CD4-positive, alpha-beta T cell treated with Interleukin-15 for 4 hours (primary cell): ENCODE measurements at places on chromosomes 4 and X.

- no peak for DNase-seq
Measured at GRCh38 chrX:12685541-12685940, 105.7 kb upstream of the PRPS2 start.

DNA sequence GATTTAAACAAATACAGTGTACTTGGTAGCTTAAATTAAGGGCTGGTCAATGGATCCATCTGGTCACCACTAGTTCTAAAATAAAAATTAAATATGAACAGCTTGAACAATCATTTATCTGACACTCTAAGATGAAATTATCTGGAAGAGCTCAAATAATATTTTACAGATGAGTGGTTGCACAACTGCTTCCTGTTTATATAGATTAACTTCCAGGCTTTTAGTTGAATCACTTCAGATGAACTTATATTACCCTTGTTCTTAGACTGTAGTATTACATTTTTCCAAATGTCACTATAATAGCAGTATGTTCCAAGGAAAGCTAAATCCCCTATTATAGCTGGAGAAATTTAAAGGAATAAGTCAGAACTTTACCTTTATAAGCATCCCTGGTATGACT, 92.4 kb upstream of the SMIM10 start:
- DNase-seq, result no peak

GRCh38 chr4:142293536-142293935, 552.6 kb downstream of the INPP4B start:
- DNase-seq, result no peak

DNA sequence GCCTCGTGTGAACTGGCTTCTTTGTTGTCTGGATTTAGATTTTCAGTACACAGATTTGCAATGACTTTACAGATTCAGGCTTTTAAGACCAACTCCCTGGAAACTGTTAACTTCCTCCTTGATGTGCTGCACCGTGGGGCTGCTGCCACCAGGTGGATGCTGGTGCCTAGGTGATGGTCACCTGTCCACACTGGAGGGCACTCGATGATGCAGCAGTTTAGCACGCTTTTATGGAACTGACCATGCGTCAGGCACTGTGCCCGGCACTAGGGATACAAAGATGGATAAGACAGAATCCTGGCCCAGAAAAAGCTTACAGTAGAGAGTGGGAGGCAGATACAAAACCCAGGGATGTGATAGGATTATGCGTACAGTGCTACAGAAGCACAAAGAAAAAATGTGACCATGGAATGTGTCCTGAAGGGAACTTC, 180.7 kb downstream of the CEP135 start:
- no peak for DNase-seq

- DNase-seq, result no peak
Measured at GRCh38 chrX:155027509-155028066, 944 bp downstream of the FUNDC2 start.

DNA sequence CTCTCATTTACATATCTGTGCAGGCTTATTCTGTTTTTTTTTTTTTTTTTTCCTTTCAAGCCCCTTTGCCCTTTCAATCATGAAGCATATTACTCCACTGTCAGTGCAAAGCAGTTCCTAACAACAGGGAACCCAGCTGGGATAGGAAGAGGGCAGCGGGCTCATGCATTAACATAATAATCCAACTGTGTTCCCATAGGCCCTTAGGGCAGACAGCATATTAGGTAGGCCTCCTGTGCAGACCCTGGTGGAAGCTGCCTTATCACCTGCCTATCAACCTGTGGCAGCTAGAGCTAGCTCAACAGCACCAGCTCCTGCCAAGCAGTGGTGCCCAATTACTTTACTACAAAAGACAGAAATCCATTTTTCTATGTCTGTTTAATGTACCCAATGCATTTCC, 49.3 kb downstream of the SLC10A7 start:
- no peak for DNase-seq

- no peak for DNase-seq
Measured at GRCh38 chrX:132119821-132120515, 7.9 kb downstream of the FRMD7 start.

DNA sequence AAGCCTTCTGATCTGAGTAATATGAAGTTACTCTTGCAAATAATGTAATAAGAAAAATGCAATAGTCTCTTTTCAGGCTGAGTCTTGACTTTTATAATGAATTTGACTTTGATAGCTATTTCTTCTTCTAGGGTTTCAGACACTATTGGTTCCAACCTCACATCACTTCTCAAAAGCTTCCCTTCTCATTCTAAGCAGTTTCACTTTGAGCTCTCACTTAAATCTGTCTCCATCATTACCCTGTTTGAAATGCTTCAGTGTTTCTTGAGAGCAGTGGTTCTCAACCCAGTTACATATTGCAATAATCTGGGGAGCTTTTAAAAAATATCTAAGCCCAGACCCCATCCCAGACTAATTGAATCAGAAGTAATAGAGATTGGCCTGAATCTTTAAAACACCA, 40.5 kb upstream of the BMP2K start:
- no peak for DNase-seq

GRCh38 chr4:173009129-173009823, 159.3 kb upstream of the GALNT7 start:
- DNase-seq, result no peak

DNA sequence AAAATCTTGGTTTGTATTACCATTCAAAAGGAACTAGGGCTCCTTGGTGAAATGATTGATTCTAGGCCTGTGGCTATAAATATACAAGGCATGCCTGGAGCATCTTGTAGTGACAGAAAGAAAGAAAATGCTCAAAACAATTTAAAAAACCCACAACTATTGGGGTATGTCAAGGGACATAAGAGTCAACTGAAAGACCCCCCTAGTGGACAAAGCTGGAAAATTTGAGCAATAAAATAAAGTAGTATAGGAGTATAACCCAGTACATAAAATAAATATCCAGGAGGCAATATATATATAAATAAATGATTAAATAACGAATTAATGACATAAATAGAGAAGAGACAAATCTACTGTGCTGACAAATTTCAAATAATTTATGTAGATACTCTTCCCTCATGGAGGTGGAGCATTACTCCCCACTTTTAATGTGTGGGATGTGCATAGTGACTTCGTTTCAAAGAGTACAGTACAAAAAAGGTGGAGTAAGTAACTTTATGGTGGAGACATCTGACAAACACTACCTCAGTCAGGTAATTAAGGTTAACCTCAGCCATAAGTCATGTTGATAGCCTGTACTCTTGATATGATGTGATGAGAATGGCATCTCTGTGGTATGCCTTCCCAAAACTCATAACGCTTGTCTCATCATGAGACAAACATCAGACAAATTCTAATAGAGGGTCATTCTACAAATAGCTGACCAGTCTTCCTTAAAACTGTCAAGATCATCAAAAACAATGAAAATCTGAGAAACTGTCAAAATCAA, 185.0 kb upstream of the GLRA2 start:
- no peak for DNase-seq

DNA sequence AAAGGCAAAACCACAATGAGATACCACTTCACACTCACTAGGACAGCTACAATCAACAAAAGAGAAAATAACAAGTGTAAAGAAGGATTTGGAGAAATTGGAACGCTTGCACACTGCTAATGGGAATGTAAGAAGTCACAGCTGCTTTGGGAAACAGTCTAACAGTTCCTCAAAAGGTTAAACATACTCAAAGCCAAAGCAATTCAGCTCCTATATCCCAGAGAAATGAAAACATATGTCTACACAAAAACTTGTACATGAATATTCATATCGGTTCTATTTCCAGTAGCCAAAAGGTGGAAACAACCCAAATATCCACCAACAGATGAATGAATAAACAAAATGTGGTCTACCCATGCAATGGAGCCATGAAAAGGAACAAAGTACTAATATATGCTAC, 64.0 kb downstream of the TEC start:
- no peak for DNase-seq

GRCh38 chr4:1749370-1749769, 28.0 kb downstream of the TACC3 start:
- no peak for DNase-seq

DNA sequence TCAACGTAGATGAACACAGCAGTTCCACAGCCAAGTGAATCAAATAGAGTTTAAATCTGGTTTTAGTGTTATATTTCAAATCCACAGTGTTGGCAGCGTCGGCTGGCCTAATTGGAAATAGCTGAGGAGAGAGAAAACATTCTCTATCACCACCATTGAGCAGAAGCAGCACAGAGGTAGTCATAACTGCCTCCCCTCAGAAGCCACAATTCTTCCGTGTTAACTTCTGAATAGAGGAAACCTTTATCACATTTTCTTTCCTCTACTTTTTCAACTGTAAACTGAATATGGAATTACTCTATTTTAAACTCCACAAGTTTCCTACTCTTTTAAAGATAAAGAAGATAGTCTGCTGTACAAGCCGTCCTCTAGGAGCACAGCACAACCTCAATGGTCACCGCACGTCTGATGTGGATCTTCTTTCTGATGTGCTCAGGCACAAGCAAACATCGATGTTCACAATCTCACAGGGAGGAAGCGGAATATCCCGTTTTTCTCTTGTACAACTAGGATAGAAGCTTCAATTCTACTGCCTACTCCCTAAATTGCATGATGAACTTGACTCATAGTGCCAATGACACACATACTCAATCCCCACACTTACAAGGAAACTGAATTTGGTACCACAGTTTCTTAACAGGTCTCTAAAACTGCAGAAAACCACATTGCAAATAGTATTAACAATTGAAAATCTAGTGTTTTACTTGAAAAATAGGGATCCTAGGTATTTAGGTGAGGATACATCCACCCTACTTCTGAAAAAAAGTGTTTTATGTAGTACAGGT, 217.8 kb upstream of the ETNPPL start:
- DNase-seq, result no peak

GRCh38 chr4:186622788-186623464, 67.6 kb upstream of the MTNR1A start:
- DNase-seq, result no peak

- DNase-seq, result no peak
Measured at GRCh38 chr4:4820739-4821138, 38.7 kb upstream of the MSX1 start.

DNA sequence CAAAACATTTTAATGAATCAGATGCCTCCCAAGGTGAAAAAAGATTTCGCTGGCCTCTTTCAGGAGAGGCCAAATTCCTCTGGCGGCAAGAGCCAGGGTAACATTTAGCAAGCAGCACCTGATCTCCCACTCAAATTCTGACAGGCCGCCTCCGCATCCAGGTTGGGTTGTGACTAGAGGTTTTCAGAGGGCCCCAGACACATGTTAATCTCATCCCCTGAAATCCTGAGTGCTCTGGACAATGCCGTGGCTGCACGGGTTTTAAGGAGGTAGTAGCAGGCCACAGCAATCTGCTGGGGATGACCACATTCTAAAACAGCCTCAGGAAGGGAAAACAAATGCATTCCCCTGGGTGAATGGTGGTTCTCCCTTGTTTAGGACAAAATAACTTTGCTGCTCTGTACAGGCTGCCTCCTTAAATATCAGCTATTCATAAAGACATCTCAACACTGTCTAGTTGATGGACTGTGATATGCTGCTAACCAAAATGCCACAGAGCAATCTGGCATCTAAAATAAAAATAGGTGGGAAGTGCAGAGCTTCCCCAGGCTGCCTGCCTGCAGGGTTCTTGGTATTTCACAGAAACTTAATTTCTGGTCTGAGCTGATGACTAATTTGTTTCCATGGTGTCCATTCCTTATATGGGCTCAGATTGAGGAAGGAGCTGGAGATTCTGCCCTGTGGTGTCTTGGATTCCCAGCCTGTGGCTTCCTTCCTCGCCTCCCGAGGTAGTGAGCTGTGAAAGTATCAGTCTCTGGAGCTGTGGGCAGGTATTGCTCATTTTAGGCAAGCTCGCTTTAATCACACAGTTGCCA, 202.0 kb downstream of the DCLK2 start:
- no peak for DNase-seq

- no peak for DNase-seq
Measured at GRCh38 chr4:116899561-116899960, 185.8 kb downstream of the TRAM1L1 start.

DNA sequence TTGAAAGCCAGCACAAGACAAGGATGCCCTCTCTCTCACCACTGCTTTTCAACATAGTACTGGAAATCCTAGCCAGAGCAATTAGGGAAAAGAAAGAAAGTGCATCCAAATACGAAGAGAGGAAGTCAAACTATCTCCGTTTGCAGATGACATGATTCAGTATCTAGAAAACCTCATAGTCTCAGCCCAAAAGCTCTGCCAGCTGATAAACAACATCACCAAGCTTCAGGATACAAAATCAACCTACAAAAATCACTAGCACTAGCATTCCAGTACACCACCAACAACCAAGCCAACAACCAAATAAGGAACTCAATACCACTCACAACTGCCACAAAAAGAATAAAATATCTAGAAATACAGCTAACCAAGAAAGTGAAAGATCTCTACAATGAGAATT, 38.6 kb downstream of the COX7B2 start:
- DNase-seq, result no peak

DNA sequence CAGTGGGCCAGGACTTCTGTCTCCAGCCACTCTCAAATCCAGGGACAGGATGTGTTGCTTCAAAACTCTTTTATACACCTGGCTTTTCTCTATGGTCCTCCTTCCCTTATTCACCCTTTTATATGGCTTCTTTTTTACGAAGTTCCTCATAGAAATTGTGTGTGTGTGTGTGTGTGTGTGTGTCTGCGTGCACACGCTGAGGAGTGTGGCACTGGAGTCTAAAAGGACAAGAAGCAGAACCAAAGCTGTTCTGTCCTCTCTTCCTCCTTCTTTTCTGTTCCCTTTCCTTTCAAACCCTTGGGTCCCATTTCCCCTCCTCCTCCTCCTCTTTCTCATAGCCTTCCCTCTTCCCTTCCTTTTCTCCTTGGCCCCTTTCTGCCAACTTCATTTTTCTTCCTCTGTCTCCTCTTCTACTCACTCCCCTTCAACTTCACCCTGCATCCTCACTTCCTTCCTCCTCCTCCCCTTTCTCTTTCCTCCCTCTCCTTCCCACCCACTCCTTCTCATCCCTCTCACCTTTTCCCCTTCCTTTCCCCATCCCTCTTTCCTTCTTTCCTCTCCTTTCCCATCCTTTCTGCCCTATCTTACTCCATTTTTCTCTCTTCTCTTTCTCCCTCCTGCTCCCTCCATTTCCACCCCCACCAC, 360.5 kb downstream of the MID1IP1 start:
- no peak for DNase-seq

DNA sequence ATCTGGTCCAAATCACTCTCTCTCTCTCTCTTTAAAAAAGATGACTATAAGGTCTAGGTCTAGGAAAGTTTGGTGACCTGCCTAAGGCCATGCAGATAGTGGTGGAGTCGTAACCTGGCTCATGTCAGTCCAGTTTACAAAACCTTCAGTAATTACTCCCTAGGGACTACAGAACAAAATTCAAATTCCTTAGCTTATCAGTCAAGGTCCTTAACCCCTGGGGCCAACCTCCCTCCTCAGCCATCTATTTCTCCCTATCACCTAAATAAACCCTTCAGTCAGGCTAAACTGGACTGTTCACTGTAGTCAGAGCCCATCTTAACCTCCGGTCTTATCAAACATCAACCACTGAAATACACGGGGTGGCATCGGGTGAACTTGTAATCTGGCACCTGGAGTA, 68.9 kb downstream of the MAP3K15 start:
- DNase-seq, result no peak

GRCh38 chr4:89056292-89056952, 563 bp downstream of the FAM13A start:
- DNase-seq, result no peak

DNA sequence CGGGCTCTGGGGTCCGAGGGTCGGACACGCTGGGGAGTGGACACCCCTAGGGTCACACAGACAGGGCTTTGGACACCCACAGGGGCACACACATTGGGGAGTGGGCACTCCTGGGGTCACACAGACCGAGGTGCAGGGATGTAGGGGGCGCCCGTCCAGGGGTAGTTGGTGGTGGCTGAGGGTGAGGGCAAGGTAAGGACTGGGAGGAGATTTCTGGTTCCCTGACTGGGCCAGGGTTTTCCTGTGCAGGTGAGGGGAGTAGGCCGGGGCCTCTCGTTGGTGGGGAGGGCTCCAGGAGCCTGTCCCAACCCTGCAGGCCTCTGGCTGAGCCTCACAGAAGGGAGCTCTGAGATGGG, 21.9 kb upstream of the WDR45 start:
- no peak for DNase-seq
